ENCODE measurements at places on chromosomes 1 and 21.

DNA sequence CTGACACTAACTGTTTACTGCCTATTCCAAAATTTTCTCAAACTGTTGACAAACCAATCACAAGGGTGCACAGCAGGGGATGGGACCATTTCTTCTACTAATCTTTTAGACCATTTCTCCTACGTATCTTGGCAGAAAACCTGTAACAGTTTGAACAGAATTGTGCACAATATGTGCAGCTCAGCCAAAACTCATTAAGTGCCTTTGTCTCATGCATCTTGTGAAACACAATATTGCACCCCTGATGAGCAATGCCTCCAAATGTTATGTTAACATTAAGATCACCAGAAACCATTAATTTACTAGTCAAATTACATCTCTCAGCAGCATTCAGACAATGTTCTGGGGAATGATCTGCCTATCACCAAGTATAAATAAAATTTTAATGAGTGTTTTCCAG is 247.5 kb downstream of the NRIP1 start:
- DNase-seq = no peak

DNA sequence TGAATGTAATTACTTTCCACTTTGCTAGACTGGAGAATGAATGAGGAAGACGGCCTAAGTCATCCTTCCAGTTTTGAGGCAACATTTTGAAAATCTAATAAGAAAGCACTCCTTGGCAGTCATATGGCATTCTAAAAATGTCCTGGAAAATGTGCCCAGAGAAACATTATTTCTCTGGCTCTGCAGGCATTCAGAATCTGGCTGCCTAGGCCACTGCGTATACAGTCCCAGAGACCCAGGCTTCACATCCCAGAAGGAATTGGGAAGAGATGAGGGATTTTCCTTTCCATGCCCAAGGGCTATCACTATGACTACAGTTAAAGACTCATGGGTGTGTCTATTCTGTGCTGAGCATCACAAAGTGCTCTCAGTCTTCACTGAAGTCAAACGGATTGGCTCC is 92.9 kb downstream of the BEND5 start:
- DNase-seq = no peak

DNA sequence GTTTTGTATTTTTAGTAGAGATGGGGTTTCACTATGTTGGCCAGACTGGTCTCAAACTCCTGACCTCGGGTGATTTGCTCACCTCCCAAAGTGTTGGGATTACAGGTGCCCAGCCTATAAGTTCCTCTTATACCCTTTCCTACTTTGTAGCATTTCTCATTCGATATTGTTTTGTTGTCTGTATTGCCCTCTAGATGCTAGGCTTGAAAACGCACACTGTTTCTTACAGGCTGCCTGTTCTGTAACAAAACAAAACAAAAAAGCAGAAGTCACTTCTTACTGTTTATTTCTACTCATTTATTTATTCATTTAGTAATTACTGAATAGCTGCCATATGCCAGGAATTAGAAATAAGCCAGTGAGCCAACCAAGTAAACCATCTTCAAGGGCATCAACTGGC is 136.9 kb upstream of the BMP8A start:
- DNase-seq = no peak

DNA sequence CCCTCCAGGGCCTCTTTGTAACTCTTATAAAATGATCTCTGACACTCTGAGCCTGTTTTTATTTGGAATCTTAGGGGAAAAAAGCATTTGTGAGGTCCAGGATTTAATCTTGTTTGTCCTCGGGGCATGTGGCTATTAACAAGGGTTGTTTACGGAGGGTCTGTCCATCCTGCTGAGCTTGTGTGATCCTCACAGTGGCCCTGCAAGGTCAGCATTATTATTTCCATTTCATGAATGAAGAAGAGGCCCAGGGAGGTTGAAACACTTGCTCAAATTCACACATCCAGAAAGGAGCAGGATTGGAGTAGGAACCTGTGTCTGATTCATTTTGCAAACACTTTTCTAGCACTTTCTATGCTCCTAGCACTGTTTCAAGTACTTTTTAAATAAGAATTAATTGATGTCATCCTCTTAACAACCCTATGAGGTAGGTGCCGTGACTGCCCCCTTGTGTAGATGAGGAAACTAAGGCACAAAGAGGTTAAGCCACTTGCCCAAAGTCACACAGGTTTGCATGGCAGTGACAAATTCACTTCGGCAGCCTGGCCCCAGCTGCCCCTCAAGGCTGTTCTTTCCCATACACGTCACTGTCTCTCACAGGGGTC is 178.9 kb downstream of the MIS18A start:
- no peak for DNase-seq

GRCh38 chr1:211724687-211725196 is 49.3 kb upstream of the NEK2 start:
- no peak for DNase-seq

DNA sequence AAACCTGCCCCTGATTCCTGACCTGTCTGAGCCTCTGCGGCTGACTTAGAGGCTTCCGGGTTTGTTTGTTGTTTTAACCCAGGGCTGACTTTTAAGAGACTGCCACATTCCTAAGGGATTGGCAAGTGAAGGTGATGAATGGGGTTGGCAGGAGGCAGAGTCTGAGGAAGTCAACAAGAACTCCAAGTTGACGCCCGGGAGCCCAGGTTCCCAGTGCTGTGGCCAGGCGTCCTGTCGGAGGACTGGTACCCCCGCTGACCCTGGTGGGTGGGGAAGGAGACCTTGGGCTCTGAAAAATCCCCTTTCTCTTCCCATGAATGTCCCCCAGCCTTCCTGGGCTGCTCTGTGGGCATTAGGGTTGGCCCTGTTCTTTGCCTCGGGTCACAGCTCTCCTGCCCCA is 19.7 kb upstream of the EPS8L3 start:
- peak; percentile 74 for DNase-seq

DNA sequence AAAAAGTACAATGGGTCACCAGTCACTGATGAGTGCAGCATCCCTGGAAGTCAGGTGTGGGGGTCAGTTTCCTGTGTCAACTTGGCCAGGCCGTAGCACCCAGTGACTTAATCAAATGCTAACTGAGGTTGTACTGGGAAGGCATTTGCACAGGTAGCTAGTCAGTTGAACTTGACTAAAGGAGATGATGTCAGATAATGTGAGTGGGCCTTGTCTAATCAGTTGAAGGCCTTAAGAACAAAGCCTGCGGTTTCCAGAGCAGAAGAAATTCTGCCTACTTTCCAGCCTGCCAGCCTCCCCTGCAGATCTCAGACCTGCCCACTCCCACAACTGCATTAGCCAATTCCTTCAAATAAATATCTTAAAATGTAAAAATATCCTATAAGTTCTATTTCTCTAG is 57.1 kb downstream of the ERG start:
- DNase-seq = no peak

- no peak for DNase-seq
These were observed 54.7 kb upstream of the ARHGEF16 start for GRCh38 chr1:3399732-3400131.

DNA sequence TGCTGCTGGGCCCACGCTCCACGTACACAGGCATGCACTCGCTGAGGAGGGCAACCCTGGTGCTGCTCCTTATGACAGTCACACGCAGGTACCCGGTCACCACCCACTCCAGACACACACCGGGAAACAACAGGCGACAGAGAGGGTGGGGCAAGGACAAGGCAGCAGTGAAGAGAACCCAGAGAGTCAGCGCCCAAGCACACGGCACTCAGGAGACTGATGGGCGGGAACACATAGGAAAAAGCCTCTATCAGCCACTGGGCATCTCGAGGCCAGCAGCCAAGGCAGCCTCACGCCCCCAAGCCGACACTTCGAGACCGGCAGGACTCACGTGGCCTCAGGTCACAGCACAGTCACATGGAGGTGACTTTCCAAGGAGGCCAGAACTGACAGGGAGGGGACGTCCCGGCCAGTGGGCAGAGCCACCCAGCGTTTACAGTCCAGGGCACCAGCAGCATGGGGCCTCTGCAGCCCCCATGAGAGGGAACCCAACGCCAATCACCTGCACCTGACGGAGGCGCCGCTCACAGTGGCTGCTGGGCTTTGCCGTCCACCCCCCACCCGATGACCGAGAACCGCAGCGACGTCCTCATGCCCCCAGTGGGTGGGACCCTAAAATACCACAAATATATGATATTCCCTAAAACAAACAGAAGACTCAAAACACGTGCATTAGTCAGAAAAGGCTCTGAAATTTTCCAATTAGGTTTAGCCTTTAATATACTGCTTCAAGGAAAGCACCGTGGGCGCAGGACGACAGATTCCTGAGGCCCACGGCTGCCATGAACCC is 19.7 kb downstream of the PTTG1IP start:
- DNase-seq = no peak

- DNase-seq = no peak
These were observed 82.5 kb downstream of the ST3GAL3 start for GRCh38 chr1:43789604-43790550.

DNA sequence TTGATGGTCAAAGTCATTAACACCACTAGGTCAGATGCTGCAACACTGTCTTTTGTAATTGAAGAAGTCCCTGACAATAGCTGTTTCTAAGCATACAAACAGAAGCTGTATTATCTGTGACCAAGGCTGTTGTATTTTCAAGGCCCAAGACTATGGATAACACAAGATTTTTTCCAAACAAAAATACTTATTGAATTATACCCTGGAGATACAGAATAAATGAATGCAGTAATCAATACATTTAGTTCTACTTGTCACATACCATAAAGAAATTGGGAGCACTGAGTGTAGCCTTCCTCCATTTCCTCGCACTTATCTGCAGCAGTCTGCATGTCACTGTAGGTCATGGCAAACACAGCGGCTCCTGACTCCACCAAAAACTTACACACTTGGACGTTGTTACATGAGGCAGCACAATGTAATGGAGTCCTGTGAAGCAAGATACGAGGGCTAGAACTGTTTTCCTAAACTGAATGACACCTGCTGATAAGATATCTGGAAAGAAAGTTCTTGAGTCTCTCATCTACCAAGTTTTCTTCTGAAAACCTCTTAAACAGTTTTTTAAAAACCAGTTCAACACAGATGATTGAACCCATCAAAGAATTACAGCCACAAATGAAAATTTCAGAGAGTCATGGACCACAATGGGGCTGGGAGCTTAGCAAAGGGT is 56.9 kb downstream of the TP53BP2 start:
- DNase-seq = no peak

All from HTR-8/SVneo (cell line).